NT2/D1 (cell line): ENCODE measurements at places on chromosomes 6 and 20.

- no peak for DNase-seq
Observed at GRCh38 chr6:24332317-24332716, 25.5 kb downstream of the DCDC2 start.

- no peak for DNase-seq
Observed at GRCh38 chr6:36622901-36623546, 28.9 kb downstream of the SRSF3 start.

DNA sequence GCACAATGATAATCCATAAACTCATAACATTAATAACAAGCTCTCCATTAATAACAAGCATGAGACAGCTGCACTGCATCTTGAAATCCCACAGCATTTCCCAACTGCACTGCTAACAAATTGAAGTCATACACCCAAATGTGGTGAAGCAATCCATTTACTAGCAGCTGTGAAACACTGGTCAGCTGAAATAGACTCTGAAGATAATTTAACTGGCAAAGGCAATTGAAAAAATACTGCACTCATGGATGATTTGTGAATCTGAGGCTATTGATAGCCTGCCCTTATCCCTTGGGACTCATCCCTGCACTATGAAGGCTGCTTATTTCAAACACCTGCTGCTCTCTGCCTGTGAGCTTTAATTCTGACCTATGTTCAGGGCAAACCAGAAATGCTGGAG, 49.1 kb upstream of the PLCB1 start:
- no peak for DNase-seq

- no peak for DNase-seq
Observed at GRCh38 chr20:3203315-3204123, 963 bp downstream of the DDRGK1 start.

GRCh38 chr6:38021571-38021970, 202.0 kb downstream of the ZFAND3 start:
- no peak for DNase-seq

DNA sequence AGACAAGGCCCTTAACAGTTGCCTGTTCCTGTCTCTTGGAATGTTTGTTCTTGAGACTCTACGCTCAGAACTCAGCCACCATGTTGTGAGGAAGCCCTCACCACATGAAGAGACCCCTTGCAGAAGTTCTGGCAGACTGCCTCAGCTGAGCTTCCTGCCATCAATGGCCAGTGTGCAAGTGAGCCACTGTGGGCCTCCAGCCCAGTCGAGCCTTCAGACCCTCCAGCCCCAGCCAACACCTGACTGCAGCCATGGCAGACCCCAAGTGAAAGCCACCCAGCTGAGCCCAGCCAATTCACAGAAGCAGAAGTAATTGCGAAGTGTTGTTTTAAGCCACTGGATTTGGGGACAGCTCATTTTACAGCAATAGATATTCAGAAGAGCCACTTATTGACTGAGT, 78.3 kb downstream of the SNX5 start:
- no peak for DNase-seq

- DNase-seq: no peak
Observed at GRCh38 chr20:33827634-33828325, 16.6 kb downstream of the CHMP4B start.

- no peak for DNase-seq
Observed at GRCh38 chr20:10476319-10476724, 41.2 kb downstream of the SLX4IP start.

- peak; percentile 22 for DNase-seq
Observed at GRCh38 chr6:122717350-122717749, 62.2 kb upstream of the FABP7 start.

DNA sequence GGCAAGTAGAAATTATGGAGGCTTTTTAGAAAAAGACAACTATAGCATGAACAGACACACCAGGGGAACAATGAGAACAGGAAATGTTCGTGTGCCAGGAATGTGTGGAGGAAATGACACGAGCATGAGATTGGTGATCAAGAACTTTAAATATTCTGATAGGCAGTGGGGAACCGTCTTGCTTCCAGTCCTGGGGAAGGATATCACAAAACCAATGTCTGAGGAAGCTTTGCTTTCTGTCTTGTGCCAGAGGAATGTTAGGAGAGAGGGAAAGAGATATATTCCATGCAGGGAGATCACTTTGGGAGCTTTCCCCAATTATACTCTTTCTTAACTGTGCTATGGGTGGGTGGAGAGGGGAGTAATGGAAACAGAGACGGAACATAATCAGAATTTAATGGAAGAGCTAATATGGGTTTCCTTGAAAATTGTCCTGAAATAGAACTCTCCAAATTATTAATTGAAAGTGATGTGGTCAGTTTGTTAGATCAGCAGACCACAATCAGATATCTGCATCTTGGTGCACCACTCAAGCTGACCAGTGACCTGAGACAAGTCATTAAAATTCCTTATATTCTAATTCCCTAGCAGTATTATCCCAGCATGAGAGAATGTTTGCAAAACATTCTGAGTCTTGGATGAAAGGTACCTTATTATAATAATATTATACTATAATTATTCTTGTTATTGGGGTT, 178.2 kb downstream of the SOX4 start:
- DNase-seq: no peak

DNA sequence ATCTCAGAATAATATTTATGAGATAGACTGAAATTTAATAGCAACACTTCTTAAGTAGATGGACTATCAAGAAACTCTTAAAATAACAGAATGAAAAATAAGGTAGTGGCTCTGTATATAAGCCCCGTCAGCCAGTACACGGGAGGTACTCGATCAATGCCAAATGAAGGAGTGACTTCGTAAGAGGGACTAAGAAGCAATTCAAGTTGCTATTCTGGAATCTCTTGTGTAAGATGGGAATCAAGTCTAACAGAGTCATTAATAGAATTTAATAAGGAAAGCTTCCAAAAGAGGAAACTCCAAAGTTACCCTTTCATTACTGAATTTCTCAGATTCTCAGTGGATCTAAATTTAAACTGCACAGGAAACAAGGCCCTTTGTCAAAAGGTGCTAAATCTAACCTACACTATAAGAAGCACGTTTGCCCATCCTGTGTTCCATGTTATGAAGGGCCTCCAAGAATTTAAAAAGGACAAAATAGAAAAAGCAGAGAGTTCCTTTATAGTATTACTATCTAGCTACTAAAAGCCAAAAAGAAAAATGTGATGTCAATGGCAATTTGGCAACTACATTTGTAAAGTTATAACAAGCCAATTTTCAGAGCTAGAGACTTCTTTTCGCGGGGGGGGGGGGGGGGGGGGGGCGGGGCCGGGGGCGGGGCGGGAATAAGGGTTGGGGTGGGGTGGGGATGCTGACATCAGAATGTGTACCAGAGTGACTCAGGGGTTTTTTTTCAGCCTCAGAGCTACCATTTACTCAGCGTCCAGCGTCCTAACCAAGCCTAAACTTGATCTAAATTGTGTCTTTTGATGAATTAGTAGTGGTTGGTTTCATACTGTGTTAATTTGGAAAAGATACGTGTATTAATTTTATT, 200.6 kb downstream of the GMPR start:
- no peak for DNase-seq

GRCh38 chr6:150527100-150527499, 72.6 kb upstream of the PLEKHG1 start:
- DNase-seq: no peak

GRCh38 chr20:46037036-46037435, 8.0 kb downstream of the SLC12A5 start:
- no peak for DNase-seq

- no peak for DNase-seq
Observed at GRCh38 chr6:70905742-70906141, 51.1 kb downstream of the B3GAT2 start.

DNA sequence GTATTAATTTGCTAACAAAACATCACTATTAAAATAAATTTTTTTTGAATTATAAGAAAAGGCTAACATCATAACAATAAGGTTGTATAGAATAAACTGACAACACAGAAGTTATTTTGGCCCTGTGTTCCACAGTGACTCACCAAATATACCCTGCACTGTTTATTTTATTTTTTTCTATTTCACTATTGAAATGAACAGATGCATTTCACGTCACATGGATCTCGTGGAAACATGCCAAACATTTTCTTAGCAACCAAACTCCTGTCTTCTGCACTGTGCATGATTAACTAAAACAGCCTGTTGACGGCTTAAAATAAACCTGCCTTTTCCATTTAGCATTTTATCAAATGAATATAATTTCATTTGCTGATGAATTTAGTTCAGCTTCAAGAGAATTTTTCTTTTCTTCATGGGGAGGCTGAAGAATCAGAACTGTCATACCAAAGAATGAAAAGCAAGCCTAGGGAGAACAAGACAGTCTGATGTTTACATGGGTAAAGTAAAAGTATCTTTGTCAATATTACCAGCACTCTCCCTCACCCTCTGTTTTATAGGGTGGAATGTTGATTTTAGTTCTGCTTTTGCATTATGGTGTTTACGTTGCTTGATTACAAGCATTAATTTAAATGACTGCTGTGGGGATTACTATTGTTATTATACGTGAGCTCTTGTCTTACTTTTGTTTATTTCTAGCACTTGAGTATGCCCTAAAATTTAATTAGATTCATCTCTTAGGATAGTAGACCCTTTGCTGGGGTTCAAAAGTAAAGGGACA, 115.3 kb downstream of the LCA5 start:
- DNase-seq: no peak

- no peak for DNase-seq
Observed at GRCh38 chr6:161094955-161095354, 103.4 kb downstream of the MAP3K4 start.
